ENCODE measurements at places on chromosomes 5 and 9.

GRCh38 chr9:137171149-137171900 is 531 bp downstream of the TMEM210 start:
- no peak for DNase-seq

DNA sequence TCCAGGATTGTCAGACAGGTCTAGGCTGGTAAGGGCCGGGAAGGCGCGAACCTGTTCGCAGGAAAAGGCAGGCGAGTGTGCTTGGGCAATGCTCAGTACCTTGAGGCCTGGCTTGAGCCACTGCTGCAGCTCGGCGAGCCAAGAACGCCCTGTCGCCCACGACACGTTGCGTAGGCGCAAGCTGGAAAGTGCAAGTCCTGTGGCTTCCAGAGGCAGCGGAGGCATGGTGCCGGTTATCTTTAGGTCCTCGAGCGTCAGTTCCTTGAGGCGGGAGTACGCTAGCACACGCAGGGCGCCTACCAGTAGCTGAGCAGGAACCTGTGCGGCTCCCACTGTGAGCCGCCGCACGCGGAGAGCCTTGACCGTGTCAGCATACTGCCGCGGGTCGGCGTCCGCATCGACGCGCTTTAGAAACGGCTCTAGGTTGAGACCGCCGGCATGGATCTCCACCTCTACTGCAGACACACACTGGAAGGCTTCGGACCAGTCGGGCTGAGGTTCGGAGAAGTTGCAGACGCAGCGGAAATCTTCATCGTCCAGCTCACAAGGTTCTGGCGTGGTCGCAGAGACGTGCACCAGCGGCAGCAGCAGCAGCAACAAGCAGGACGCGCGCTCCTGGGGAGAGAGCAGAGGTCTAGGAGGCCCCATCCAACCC is 482 bp downstream of the CD14 start:
- DNase-seq: peak; percentile 84

DNA sequence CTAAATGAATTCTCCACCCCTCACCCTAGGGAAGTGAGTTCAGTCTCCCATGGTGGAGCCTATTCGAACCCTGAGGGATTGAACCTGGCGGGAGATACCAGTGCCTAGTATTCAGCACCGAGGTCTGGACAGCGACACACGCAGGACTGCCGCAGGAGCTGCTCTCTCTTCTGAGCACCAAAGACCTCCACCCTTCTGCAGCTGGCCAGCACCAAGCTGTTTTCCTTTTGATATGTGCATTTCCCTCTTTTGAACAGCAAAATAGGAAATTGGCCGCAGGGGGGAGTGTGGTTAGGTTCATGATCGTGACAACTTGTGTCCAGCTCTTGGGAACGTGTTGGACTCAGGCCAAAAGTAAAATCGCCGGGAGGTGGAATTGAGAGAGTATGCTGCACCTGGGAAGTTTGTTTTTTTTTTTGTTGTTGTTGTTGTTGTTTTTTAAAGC is 1.2 kb upstream of the PCSK1 start:
- DNase-seq: peak; percentile 82

DNA sequence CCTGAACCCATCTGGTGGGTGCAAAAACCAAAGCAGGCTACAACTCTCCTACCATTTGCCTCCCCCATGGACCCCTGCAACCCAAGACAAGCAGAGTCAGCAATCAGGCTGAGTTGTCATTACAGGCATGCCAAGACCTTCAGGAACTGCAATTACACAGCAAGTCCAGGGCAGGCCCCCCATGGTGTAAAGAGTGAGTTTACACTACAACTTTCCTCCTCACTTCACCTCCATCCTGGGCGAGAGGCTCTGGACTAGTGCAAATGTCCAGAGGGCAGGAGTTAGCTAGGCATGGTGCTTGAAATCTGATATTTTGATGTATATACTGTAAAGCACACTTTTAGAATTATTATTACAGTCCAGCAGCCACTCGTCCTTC is 7.0 kb upstream of the P4HA2 start:
- DNase-seq: no peak

DNA sequence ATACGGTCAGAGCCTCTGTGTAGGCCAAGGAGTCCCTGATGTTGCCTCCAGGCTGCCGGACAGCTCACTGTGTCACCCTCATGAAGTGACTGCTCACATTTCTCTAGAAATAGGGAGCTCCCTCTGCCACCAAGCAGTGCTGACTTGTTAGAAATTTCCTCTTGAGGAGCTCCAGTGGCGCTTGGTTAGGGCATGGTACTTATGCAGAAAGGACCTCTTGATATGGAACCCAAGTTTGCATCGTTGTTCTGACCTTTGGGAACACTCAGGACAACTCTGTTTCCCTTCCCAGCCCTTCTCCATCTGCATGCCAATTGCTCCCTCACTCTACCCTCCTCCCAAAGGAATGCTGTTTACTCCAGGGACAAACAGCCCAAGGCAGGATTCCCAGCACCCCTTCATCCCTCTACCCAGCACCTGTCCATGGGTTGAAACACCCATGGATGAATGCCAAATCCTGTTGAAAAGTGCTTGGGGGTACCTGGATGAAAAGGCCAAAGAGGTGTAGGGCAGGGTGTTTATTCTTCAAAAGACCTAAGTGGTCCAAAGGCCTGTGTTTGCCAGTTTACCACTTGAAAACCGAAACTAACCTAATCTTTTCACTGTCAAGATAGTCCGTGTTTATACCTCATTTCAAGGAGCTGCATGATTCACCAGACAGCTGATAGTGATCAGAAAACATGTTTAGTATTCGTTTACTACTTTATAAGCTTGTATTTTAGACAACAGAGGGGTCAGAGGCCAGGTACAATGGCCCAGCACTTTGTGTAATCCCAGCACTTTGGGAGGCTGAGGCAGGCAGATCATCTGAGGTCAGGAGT is 51.1 kb downstream of the KLF4 start:
- no peak for DNase-seq

GRCh38 chr5:84779186-84779585 is 394.5 kb upstream of the EDIL3 start:
- DNase-seq: no peak

DNA sequence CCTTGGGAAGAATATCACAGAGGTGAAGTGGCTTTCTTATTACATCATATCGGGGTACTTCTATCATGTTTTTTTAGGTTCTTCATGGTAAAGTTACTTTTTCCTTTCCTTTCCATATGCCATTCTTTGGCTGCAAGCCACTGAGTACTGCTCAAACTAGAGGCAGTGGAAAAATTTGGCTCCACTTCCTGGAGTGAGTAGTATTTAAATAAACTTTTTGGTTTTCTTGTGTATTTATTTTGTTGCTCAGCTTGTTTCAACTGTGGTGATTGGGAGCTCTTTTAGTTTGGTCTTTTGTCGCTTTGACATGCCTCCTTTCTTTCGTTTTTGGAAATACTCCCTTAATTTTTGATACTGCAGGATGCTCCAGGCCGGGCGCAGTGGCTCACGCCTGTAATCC is 69.8 kb downstream of the WDR70 start:
- DNase-seq: no peak

- peak; percentile 8 for DNase-seq
Measured at GRCh38 chr5:1011741-1012312, 3.2 kb downstream of the NKD2 start.

DNA sequence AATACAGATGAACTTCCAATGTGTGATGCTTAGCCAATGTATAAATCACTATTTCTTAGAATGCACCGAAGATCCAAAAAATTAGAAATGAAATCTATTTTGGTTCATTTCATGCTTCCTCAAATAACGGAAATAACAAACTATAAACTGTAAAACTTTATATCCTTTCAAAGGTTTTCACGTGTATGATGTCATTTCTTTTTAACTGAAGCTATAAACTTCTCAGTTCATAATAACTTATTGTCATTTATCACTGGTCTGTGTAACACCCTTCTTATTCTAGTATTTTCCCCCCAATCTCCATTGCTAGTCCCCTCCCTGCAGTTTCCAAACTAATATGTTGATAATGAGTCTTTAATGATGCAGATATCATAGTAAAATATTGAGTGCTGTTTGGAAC is 36.4 kb downstream of the DMRT2 start:
- no peak for DNase-seq

Measured in right cardiac atrium (tissue), 5 donors.